ENCODE measurements at places on chromosomes 6 and 20. TPM values are rescaled to one million over a fixed set of nuclear protein-coding genes. Genes with fewer than 3 reads are reported as not detected.

The MUC22 gene
- total RNA-seq = not detected

The WFDC10B gene
- not detected for total RNA-seq

The SEMG1 gene
- total RNA-seq = not detected

The LY6G6F gene
- not detected for total RNA-seq

The HLA-DOB gene
- 8.1 TPM for total RNA-seq

The DZANK1 gene
- 1.9 TPM for total RNA-seq

The FLRT3 gene
- not detected for total RNA-seq

The PPP1R3D gene
- 7.3 TPM for total RNA-seq

Measured in T-helper 1 cell treated with Interleukin-12 subunit alpha and Interleukin-12 subunit beta and Interleukin-4 antibody, amounts not matched to agents 30 ng/mL and 1 ng/mL, for 36 hours (primary cell).